Activated naive CD4-positive, alpha-beta T cell treated with Interleukin-2 at 50 U/mL for 16 hours (primary cell): ENCODE measurements at places on chromosomes 2 and 18.
A peak's percentile ranks its signal among the peaks of the same experiment; 100 is the strongest.

- no peak for DNase-seq
These were observed 203.5 kb downstream of the CYP26B1 start for GRCh38 chr2:71944183-71944550.

GRCh38 chr2:230068651-230069055 lies at the start of gene SLC16A14:
Gene SLC16A14 (minus strand): TSS chr2:230068924. CDS start chr2:230059352, 9,572 bp downstream.
- no peak for DNase-seq

DNA sequence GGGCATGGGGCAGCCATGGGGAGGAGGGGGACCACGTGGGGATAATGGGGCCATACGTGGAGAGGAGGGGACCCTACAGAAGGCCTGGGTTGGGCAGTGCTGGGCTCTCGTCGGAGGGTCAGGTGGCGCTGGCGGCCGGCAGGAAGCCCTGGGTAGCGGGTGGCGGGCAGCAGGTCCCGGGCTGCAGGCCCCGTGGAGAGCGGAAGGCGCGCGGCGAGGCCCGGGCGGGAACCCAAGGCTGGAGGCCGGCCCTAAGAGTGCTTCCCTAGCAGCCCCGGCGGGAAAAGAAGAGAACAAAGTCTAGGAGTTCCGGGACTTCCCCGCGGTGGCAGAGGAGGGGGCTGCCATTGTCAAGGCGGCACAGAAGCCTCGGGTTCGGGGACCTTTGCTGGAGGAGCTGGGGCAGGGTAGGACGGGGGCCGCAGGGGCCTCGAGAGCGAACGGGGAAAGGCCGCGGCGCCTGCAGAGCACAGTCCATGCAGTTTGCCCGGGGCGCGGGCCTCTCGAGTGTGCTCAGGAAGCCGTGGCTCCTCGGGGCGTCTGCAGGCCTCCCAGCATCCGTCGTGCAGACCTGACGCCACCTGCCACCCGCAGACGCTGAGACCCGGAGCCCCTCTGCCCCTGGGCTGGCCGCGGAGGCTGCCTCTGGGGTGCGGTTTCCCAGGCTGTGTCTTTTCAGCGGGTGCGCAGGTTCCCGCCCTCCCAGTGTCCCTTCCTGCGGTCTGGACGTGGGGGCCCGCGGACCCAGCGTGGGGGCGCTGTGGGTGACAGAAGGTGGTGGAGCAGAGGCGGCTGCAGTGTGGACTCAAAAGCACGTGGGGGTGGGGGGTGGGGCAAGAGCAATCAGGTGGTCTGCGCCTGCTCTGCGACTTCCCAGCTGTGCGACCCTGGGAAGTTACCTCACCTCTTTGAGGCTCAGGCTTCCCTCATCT lies 19.4 kb upstream of the NCL start:
- DNase-seq = peak; percentile 42

DNA sequence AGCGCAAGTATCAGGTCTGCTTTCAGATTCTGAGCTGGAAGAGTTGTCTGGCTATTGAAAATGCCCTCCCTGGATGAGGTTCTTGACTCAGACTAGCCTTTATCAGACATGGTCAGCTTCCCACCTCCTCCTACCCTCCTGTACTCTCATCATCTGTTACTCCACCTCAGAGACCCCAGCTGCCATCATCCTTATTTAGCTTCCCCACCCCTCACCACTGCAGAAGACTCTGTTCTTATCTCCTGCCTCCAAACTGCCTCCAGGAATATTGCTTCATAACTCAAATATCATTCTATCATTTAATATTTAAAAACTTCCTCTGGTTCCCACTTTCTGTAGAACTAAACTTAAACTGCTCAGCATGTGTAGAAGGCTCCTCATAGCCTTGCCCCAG lies 31.1 kb upstream of the PPP3R1 start:
- no peak for DNase-seq

GRCh38 chr18:26568926-26569665 lies 20.7 kb upstream of the KCTD1 start:
- no peak for DNase-seq

DNA sequence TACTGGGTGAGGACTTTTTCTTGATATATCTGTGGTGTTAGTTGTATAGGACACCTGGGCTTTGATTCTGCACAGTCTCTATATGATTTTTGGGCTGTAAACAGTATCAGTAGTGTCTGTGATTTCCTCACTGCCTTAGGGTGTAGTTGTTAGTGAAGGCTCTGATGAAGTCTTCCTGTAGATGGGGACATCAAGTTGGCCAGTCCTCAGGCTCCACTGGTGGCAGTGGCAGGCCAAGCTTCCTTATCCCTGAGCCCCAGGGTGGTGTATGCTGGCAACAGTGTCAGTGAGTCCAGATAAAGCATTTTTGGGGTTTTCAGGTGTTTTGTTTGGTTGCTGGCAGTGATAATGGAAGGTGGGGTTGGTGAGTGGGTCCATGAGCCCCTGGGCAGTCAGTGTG lies 961.4 kb downstream of the DSC3 start:
- no peak for DNase-seq

GRCh38 chr2:180312542-180312941 lies 305.4 kb upstream of the CWC22 start:
- DNase-seq = no peak

DNA sequence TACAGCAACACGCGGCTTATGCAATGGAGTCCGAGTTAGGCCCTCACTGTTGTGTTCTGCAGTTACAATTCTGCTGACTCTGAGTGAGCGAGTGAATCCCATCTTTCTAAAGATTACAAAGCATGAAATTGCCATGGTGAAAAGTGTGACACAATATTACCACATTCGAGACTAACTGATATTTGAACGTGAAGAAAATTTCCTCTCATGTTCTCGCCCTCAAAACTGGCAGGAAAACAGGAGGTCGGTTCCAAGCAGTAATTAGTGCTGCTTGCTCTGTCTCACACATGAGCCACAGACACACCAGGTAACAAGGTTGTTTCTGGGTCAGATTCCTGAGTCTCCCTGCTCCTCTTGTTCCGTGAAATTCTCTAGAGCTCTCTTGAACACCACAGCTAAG lies 93.7 kb upstream of the RIOK3 start:
- DNase-seq = no peak

- no peak for DNase-seq
These were observed 85.0 kb downstream of the TTC27 start for GRCh38 chr2:32712870-32713269.

DNA sequence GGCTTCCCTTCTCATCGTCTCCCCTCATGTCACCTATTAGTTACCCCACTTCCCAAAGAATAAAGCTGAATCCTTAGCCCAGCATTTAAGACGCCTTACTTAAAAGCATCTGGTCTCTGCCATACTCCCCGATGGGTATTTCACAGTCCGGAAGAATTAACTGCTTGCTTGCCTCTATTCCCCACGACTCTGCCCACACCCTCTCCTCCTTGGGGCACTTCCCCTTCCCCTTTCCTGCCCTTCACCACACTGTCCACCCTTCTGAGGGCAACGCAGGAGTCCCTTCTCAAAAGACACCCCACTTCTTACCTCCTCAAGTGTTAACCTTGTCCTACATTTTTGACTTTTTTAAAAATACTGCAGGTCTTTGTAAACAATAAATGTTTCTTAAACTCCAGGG lies 60.1 kb upstream of the RMP24 start:
- no peak for DNase-seq

DNA sequence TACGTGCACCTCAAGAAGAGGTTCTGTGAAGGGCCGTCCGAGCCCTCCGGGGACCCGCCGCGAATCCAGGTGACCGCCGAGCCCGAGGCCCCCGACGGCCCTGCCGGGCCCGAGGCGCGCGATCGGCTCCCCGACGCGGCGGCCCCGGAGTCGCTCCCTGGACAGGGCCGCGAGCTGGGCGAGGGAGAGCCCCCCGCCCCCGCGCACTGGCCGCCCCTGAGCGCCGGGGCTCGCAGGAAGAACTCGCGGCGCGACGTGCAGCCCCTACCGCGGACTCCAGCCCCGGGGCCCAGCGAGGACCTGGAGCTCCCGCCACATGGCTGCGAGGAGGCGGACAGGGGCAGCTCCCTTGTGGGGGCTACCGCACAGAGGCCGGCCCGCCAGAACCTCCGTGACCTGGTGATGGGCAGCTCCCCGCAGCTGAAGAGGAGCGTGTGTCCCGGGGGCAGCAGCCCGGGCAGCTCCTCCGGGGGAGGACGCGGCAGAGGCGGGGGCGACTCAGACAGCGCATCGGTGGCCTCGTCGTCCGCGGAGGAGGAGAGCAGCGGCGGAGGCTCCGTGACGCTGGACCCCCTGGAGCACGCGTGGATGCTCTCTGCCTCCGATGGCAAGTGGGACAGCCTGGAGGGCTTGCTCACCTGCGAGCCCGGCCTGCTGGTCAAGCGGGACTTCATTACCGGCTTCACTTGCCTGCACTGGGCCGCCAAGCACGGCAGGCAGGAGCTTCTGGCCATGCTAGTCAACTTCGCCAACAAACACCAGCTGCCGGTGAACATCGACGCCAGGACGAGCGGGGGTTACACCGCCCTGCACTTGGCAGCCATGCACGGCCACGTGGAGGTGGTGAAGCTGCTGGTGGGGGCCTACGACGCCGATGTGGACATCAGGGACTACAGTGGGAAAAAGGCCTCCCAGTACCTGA lies 812 bp downstream of the SOWAHC start:
- DNase-seq = no peak
